ENCODE measurements at places on chromosomes 12 and 14.

GRCh38 chr12:87822923-87823322 is 206.3 kb downstream of the C12orf50 start:
- DNase-seq = no peak

GRCh38 chr12:40152783-40153383 is 47.0 kb upstream of the SLC2A13 start:
- DNase-seq = no peak

GRCh38 chr14:59004012-59004411 is 184.5 kb upstream of the DAAM1 start:
- no peak for DNase-seq

DNA sequence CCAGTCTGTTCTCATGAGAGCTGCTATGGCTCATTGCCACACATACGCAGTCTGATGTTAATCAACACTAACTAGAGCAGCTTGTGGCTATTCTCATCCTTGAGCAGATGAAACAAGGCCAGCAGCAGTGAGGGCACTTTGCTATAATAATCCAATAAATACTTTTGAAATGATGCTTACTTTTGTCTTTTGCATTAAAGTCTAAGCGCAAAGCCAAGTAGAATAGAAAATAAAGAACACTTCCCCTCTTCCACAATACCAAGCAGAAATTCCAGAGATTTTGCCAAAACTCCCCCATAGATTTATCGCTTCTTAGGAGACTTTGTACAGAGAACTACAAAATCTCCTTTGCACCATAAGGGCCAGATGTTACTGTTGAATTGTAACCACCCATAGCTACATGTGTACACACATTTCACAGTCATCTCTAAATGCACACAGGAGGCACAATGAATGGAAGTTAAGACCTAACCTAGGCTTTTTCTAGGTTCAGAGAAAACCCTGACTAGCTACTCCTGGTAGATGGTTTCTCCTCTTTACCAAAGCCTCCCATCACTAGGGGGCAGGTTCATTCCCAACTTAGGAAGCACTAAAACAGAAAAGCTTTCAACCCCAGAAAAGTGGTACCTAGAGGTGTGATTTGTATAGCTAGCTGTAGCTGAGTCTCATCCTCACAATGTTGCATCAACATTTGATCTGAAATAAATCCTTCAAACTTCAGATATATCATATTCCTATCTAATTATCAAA is 119.3 kb downstream of the HMGA2 start:
- no peak for DNase-seq

DNA sequence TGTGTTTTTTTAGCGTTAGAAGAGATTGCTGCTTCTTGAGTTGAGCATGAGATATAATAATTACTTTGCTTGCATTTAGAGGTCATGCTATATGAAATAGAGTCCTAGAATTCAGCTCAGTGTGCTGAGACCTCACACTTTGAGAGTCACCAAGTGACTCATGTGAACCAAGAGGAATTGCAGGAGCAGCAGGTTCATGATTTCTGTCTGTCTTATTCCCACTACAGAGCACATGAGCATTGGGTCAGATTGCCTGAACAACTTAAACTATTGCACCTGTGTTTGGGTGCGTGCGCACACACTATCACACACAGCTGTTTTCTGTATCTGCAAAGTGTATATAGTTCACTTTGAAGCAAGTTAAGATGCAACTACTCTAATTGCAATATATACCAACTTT is 109.3 kb downstream of the FGD4 start:
- no peak for DNase-seq

- no peak for DNase-seq
These were observed 137.2 kb upstream of the PELI2 start for GRCh38 chr14:55980970-55981369.

DNA sequence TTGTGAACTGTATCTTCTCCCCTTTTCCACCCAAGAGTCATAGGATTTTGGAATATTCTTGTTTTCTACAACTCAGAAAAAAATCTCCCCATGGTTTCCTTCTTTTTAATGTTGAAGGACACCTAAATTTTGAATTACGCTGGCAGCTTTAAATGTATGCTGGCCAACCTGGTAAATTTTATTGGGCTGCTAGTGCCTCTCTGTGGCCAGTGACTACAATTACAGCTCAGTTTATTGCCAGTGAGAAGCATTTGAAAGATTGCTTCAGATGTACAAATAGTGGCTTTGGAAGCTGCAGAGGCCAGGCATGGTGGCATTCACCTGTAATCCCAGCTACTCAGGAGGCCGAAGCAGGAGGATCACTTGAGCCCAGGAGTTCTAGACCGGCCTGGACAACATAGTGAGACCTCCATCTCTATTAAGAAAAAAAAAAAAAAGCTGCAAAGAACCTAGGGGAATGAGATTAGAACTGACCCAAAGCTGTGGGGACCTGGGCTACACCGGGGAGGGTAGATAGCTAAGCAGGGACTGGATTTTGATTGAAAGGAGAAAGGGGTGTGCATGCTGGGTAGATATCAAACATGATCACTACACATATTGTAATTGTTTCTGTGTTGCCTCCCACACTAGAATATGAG is 7.6 kb upstream of the RAB21 start:
- peak; percentile 44 for DNase-seq

- DNase-seq = no peak
These were observed 174.8 kb upstream of the AVPR1A start for GRCh38 chr12:63325757-63326156.

GRCh38 chr12:109735825-109736551 is 22.4 kb downstream of the FAM222A start:
- peak; percentile 35 for DNase-seq

DNA sequence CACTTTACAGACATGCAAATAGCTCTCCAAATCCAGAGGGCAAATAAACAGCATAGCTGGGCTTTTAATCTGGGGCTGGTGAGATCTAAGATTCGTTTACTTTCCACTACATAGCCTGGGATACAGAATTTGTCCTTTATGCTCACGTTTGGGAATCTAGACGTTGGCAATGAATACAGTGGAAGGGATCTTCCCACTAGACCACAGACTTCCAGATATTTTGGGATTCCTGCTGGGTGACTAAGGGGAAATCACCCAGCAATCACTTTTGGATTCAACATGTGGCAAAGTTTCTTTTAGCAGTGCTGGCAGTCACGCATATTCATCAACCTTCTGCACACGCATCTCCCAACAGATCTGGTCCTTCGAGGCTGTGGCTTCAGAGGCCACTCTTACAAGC is 23.5 kb downstream of the APPL2 start:
- no peak for DNase-seq

DNA sequence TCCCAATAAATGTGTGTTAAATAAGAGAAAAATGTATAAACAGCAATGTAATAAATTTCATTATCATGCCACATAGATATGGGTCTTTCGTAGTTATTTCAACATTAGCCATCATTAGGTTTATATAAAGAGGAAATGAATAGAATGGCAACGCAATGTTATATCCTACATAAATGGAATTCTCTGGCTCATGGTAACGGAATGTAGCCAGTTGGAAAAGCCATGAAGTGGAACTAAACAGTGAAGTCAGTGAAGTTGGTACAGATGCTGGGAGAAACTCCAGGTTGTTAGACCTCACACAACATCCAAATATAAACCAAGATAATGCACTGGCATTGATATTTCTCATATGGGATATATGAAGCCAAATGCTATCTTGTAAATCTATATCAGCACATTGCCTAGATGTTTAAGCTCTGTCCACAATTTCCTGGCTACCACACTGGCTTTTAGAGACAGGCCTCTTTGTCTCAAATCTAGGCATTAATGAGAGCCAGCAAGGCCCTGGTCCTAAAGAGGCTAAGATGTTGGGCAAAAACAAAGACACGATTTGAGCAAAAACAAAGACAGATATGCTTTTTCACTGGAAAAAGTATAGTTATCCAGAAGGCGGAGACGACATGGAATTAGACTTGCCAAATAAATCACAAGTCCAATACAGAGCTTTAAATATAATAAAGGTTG is 861.0 kb downstream of the RPS29 start:
- no peak for DNase-seq

GRCh38 chr12:121131941-121132341 is 735 bp upstream of the P2RX7 start:
- no peak for DNase-seq

GRCh38 chr14:94771158-94771905 is 1.4 kb upstream of the GSC start:
- DNase-seq = no peak

DNA sequence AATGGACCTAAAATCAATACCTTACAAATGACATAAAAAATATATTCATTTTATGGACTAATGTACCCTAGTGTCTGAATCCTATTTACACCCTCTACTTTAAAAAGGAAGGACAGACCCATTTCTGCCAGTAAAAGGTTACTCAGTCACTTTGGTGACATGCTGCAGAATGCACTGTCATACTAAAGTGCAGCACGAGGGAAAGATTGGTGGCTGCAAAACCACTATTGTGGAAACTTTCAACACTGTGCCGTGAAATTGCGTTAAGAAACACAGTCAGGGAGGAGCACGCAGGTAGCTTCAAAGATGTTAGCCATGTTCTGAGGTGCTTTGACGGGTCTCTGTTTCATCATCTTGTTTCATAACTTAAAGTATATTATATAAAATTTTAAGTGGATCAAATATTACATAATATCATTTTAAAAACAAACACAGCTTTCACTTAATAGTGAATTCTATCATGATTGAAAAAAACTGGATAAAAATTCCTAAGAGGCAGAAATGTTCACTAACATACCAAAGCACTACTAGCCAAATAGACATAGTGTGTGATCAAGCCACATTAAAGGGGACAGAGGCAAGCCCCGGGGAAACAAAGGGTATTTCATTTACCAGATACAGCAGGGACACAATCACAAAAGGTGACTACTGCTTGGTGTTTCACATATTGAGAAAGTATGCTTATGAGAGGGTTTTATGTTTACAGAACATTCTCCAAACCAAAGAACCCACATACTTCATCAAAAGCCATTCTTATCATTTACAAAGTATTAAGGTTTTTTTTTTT is 330.8 kb upstream of the SOX5 start:
- no peak for DNase-seq

DNA sequence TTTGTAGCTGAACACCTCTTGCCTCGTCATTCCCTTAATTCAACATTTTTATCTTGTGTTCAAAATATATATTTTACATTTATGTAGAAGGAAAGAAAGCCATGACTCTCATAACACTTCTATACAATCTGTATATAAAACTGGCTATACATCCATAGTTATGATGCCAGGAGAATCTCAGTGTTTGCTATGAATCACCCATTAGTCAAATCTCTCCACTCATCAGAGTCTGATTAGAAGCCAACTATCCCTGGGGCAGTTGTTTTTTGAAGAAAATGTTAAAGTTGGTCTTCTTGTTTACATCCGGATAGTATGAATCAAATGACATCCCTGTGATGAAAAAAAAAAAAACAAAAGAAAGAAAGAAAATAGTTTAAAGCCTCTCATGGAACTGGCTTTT is 503.9 kb downstream of the NELL2 start:
- DNase-seq = no peak

DNA sequence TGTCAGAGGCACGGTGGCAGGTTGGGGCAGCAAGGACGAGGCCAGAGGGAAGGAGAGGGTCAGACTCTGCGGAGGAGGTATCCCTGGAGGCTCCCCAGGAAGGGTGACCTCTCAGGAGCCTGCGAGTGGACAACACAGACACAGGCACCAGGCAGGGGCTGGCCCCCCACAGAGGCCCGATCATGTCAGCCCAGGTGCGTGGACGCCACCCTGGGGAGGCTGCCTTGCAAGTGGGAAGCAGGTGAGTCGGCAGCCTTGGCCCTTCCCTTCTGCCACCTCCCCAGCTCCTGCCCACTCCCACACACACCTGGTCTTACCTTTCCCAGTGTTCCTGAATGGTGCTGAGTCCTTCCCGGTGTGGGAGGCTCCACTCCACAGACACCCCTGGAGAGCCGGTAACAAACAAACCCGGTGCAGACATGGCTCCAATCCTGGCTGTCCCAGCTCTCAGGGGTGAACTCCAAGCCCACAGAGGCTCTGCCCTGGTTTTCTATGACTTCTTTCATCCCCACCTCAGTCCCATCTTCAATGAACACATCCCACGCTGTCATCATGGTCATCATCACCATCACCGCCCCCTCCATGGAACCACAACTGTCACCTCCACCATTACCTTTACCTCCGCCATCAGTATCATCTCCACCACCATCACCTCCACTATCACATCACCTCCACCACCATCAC is 5.2 kb downstream of the ZBTB42 start:
- DNase-seq = no peak

GRCh38 chr12:27177706-27178105 is 66.4 kb upstream of the STK38L start:
- no peak for DNase-seq

- DNase-seq = peak; percentile 17
These were observed 32.4 kb upstream of the PPP1R13B start for GRCh38 chr14:103879570-103880347.

DNA sequence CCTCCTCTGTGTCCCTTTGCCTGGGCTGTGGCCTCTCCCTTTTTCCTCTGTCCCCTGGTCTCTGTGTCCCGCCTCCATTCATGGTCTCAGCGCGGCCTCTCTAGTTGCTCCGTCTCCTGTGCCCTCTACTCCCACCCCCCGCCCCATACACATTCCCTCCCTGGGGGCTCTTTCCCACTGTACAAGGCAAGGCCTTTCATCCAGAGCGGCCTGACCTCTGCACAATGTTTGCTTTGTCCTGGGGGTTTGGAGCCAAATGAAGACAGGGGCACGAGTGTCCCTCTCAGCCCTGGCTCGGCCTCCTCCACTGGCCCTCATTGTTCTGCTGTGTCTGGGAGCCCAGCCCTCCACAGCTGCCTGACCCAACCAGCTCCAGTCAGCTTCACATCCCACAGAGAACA is 678.6 kb downstream of the BCL11B start:
- no peak for DNase-seq

DNA sequence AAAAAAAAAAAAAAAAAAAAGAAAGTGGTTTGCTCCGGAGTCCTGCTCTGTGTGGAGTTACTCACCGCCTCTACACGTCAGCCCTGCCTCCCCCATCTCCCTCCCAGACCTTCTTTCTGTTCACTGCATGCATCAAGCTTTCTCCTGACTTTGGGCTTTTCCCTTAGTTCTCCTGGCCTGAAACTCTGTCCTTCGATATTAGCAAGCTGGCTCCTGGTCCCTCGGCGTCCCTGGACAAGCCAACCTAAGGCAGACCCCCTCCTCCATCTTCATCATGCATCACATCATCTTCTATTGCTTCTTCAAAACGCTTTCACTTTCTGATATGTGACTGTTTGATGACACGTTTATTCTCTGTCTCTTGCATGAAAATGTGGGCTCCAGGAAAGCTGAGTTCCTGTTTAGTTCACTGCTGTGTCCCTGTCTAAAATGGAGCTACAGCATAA is 40.6 kb downstream of the SLC15A4 start:
- peak; percentile 66 for DNase-seq

- DNase-seq = no peak
These were observed 27.7 kb downstream of the WNK1 start for GRCh38 chr12:779745-780734.

- DNase-seq = no peak
These were observed 21.6 kb upstream of the ESRRB start for GRCh38 chr14:76354310-76354709.

GRCh38 chr12:73361864-73362230 is 1089.7 kb downstream of the TRHDE start:
- DNase-seq = no peak

- peak; percentile 71 for DNase-seq
These were observed 2.7 kb upstream of the TSPAN31 start for GRCh38 chr12:57741844-57742738.

All from activated naive CD4-positive, alpha-beta T cell treated with anti-CD3 and anti-CD28 coated beads, Interleukin-2, amount 50 U/mL, for 72 hours (primary cell).